ENCODE measurements at places on chromosomes 1 and 21.

DNA sequence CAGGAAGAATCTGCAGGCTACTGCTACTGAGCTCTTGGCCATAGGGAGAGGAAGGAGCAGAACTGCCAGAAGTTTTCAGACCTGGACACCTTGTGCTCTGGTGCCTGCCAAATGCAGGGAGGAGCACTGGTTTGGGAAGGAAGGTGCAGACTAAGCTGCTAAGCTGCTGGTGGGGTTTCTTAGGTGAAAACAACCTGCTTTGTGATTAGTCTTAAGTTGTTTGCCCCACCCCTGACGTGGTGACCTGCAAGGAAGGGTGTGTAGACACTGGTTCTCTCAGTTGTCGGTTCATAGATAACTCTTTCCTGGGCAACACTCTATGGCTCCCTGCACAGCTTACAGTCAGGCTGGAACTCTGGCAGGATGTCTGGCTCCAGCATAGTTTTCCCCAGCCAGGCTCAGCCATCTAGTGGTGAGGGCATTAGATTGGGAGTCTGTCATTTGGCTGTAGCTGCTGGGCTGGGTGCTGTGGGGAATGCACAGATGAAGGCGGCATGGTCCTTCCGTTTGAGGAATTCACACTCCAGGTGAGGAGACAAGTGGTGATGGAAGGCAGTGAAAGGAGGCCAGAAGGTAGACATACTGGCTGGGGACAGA is 10.3 kb upstream of the S100A10 start:
- no peak for DNase-seq

DNA sequence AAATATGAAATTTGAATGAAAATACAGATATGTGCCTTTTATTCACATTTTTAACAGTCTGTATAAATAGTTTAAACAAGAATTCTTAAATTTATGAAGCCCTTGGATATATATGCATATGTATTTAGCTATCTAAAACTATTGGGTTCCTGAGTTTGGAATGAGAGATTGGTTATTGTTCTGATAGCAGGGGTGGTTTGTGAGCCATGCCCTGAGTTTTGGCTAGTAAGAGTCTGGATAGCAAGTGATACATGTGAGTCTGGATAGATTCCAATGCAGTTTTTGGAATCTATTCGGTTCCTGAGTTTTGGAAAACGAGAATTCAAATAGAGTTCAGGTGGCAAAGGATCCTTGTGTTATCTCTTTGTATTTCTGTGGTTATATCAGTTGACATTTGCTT is 2.8 kb downstream of the MAN1A2 start:
- no peak for DNase-seq

- DNase-seq = no peak
These were observed 38.9 kb downstream of the PLPP3 start for GRCh38 chr1:56540467-56540866.

- no peak for DNase-seq
These were observed 6.7 kb upstream of the VSIG8 start for GRCh38 chr1:159869173-159869572.

GRCh38 chr1:174982971-174983689 is 16.6 kb upstream of the CACYBP start:
- no peak for DNase-seq

GRCh38 chr21:18666725-18667124 is 263.1 kb upstream of the TMPRSS15 start:
- DNase-seq = no peak

Measured in 8988T (cell line).